ENCODE measurements at places on chromosomes 13 and 19. TPM values are rescaled to one million over a fixed set of nuclear protein-coding genes. Genes with fewer than 3 reads are reported as not detected.

Gene TTC9B
- not detected for total RNA-seq

DNA sequence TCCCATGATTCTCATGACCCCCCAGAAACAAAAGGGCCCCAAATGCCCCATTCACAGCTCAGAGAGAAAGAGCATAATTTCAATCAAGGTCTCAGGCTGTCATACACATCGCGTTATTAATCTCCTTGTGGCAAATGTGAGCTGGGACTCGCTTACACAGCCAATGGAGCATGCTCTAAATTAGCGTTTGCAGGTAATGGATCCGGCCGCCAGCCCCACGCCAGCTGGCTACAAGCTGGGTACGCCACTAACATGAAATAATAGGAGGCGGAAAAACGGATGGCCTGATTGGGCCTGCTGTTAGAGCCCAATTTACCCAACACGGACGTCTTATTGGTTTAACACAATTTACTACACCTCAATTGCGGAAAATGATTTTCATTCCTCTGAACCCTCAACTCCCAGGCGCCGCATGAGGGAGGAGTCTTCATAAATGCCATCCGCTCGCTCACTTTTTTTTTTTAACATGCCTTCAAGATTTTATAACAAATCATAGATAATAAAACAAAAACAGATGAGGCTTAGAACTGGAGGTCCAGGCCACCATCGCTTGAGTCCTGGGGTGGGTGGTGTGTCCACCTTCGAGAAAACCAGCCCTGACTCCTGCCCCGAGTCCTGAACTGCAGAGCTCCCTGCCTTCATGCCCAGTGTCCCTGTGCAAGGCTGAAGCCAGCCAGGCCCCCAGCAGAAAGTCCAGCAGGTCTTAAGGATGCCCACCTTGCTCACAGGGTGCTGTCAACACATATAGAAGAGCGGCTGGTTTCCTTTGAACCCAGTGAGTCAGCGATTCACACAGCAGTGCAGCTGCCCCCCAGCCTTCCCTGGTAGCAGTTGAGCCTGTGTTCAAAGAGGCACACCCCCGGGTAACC, 62.1 kb downstream of the PEPD start:
- DNase-seq, result peak; percentile 56

Gene MAST1
- total RNA-seq, result 0.97 TPM

Gene MYO1F
- total RNA-seq, result 0.50 TPM

Gene ZNF574
- total RNA-seq, result 13.0 TPM

Gene CLEC17A
- total RNA-seq, result not detected

DNA sequence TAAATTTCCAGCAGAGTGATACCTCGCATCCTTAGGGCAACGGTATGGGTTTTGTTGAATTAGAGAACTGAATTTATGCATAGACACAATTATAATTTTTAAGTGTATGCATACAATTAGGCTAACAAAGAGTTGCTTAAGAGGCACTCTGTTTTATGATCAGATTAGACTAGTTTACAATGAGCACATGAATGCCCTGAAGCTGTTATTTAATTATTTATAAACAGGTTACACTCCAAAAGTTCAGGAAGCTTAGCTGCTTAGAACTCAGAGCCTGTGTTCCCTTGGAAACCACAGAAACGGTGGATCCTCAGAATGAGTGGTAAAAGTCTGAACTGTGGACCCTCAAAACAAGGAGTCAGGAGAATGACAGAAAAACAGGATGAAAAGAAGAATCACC, 72.5 kb upstream of the FBXL3 start:
- DNase-seq, result no peak

GRCh38 chr13:31945202-31945961, 86.2 kb upstream of the FRY start:
- DNase-seq, result no peak

- no peak for DNase-seq
These were observed 102.5 kb downstream of the ARHGEF7 start for GRCh38 chr13:111217641-111218040.

DNA sequence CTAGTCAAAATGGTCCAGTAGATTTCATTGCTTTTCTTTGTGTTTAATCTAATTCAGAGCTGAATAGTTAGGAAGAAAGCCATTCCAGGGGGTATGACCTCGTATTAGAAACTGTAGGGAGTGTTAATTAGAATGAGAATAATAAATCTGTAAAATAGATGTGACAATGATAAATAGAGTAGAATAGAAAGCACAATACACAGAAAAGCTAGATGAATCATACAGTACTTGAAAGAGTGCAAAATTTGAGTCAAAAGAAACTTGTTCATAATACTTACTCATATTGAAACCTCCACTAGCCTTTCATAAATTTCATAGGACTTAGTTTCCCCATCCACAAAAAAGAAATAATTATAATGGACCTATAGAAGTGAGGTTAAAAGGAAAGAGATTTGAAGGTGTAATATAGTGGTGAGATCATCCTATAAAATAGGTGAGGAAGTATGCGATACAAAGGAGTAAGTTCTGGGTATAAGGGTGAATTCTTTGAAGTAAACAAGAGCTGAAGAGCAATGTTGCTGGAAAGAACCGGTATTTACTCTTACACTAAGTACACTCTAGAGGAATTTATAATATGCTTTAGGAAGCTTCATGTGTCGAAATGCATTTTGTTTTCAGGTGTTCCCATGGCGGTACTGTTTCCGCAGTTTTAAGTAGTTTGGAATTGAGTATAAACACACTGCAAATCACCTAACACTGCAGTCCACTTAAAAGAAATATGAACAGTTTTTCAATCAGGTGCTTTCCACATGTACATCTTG, 21.9 kb downstream of the PCDH17 start:
- no peak for DNase-seq

Measured in chondrocyte (in vitro differentiated cells).